Mucosa of descending colon (tissue), 3 donors: ENCODE measurements at places on chromosomes 4 and X.

DNA sequence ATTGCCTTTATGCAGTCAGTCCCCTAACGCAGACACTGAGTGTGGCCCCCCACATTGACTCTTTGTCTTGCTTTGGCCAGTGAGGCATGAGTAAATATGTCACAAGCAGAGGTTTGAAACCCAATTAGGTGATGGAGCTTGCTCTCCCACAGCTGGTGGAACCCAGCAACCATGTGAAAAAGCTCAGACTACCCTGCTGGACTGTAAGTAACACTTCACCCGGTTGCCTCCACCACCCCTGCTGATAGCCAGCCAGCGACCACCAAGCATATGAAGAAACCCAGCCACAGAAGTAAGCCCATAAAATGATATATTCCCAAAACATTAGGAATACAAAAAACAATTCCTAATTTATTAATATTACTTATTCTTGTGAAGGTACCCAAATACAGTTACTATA, 21.6 kb upstream of the PDCL2 start:
- no peak for DNase-seq

DNA sequence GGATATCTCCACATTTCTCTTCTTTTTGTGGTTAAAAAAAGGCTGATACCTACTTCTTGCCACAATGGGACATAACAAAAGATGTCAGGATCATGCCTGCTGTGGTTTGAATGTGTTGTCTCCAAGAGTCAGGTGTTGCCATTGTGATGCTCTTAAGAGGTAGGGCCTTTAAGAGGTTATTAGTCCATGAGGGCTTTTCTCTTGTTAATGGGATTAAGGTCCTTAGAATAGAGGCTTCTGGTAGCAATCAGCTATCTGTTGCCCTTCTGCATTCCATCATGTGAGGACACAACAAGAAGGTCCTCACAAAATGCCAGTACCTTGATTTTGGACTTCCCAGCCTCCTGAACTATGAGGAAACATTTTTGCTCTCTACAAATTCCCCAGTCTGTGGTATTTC, 191.4 kb downstream of the GBA3 start:
- no peak for DNase-seq

DNA sequence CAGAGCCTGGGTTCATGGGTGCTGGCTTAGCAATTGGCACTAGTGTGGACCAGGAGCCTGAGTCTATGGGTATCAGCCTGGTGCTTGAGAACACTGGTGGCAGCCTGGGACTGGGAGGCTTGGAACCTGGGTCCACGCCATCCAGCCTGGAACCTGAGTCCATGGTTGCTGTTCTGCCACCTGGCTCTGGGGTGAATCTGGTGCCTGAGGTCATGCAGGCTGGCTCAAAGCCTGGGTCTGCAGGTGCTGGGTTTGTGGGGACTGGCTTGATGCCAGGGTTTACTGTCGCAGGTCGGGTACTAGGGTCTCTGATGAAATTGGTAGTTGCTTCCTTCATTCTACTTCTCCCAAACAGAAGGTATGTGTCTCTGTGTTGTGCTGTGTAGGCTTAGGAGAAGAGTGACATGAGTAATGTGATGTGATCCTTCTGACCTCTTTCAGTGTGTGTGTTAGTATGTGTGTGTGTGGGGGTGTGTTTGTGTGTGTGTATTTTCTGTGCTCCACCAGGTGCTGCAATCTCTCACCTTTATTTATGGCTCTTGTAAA, 517.0 kb upstream of the EPHA5 start:
- DNase-seq = no peak

- no peak for DNase-seq
These were observed 329.0 kb downstream of the STIM2 start for GRCh38 chr4:27189683-27190082.

- no peak for DNase-seq
These were observed 177.3 kb downstream of the ARHGAP10 start for GRCh38 chr4:147909225-147909624.

- no peak for DNase-seq
These were observed 155.5 kb upstream of the PSAPL1 start for GRCh38 chr4:7590189-7590588.

- DNase-seq = peak; percentile 2
These were observed 58.0 kb upstream of the FRMPD4 start for GRCh38 chrX:12080265-12080664.

DNA sequence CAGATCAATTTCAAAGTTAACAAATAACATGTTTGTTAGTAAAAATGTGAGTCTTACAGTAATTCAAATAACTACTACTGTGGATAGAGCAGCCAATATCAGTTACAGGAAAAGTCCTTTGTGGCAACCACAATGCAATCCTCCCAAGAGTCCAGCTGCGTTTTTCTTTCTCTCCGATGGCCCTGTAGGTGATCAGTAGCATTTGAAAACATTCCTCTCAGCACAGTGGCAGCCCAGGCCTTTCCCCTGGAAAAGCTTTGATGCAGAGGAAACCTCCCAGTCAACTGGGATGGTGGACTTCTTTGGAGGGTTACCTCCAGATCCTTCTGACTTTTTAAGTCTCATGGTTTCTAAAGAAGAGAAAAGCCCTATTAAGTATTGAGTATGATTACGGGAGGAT, 18.0 kb upstream of the PDZD4 start:
- no peak for DNase-seq

GRCh38 chr4:70544279-70544868, 26.0 kb downstream of the AMTN start:
- DNase-seq = no peak

DNA sequence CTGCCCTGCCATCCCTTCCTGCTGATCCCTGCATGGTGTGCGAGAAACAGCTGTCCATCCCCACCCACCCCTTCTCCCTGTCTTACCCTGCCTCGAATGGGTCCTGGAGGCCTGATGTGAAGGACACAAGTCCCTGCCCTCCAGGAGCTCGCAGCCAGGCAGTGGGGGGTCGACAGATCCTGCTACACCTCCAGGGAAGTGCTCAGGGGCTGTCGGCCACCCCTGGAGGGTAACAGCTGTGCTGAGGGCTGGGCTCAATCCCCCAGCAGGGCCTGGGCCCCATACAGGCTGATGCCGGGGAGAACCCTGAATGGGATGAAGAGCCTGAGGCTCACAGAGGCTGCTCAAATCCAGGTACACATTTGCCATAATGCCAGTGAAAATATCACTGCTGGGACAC, 17.6 kb downstream of the HMX1 start:
- DNase-seq = no peak

DNA sequence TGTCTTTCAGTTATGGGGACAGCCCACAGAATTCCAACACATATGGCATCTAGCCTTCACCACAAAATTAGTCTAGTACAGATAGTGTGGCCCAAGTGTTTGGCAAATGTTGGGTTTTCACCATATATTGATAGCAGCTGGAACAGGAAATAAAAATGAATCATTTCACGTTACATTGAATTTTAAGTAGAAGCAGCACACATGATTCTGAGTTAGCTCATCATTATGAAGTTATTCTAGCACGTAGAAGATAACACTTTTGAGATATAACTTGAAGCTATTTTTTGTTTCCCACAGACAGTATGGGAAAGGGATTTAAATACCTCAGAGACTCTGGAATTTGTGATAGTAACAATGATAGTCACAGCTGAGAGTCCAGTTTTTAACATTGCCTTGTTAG, 118.7 kb downstream of the FAT4 start:
- DNase-seq = no peak

- DNase-seq = no peak
These were observed 281.1 kb downstream of the SLC7A11 start for GRCh38 chr4:137961051-137961438.

DNA sequence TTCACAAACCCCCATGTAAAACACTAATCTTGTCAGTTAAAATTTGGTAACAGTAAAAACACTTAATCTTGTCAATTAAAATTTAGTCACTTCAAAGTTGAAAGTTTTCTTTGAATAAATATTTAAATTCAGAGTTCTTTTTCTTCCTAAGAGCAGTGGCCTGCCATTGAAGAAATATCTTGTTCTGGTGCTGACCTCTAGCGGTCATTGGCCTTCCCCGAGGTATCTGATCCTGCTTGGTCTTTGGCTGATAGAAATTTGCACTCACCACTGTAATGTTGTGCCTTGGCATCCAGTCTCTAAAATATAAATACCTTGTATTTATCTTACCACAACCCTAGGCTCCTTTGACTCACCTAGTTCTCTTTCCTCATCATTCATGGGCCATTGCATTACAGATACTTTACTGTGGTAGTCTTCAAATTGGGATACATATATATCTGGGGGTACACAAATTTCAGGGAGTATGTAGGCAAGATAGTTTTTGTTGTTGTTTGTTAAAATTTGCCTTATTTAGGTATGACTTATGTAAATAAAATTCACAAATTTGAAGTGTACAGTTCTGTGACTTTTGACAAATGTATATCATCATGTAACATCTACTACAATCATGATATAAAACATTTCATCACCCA, 6.7 kb upstream of the ART3 start:
- DNase-seq = peak; percentile 70

DNA sequence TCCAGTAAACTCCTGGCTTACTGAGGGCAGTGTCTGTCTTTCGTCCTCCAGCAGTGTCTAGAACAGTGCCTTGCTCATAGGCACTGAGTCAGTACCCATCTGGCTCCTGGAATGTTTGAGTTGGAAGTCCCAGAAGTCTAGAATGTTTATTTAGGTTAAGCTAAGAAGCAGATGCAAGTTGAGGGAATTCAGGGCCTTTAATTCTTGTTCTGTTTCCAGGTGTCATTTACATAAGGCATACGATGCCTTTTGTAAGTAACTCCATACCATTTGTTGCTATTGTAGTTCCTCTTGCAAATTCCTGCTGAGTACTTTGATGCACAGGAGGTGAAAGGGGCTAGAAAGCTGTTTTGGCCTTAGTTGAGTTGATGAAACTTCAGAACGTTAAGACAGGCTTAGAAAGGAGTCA, 22.2 kb downstream of the ARHGAP10 start:
- no peak for DNase-seq

DNA sequence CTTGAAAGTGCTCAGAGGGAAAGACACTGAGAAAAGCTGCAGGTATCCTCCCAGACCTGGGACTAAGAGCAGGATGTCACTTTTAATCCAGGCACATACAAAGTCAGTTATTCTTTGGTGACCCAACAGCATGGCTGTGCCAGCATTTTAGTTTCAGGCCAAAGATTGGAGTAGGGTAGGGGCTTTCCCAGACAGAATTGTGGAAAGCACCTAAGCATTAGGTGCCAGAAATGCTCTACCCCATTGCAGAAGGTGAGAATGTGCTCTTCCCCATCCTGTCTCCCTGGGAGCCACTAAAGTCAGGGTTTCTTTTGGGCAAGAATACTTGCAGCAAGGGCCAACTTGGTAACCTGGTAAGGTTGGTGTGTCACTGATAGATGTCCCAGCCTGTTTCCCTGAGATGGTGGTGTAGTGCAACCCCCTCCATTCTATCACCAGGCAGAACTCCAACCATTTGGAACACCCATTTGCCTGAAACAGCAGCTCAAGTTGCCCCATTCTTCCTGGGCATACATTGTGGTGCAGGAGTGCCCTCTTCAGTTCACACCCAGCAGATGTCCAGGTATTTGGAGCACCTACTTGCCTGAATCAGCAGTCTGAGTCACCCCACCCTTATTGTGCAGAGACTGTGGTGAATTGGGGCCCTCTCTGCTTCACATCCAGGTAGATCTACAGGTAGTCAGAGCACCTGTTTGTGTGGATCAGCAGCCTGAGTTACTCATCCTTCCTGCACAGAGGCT, 183.5 kb downstream of the ZC4H2 start:
- no peak for DNase-seq

- DNase-seq = no peak
These were observed 235.4 kb downstream of the MGST2 start for GRCh38 chr4:139900964-139901376.

GRCh38 chrX:153971124-153971449, 531 bp downstream of the HCFC1 start:
- peak; percentile 96 for DNase-seq

- DNase-seq = no peak
These were observed 106.0 kb upstream of the NDST4 start for GRCh38 chr4:115219315-115219860.

DNA sequence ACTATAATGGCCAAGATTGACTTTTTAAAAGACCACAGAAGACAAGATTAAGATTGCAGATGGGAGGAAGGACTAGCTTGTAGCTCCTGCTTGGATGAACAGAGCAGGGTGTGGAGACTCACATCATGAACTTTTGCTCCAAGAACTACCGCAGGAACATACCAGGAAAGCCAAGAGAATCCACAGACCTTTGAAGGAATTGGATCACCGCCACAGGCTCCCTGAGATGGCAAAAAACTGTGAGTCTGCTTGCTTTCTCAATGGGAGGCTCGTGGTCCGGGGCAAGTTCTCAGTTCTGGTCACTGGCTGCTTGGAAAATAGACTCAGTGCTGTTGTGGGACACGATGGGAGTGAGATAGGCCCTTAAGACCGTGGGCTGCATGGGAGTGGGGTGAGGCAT, 276.6 kb downstream of the CCSER1 start:
- no peak for DNase-seq

DNA sequence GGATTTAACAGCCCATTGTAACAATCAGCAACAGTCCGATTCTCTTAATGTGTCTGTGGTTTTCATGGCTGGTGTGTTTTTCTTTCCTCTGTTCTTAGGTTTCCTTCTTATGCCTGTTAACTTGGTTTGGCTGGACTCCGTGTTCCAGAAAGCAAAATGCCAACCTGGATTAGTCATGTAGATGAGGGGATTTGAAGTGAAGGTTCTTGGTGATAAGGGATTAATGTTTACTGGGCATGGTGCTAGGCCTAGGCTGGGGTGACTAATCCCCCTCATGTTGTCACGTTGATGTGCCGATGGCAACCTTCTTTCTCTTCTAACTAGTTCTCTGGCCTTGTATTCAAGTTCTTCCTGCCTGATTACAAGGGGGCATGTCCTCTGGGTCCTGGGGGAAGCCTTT, 85.9 kb downstream of the REPS2 start:
- DNase-seq = no peak

DNA sequence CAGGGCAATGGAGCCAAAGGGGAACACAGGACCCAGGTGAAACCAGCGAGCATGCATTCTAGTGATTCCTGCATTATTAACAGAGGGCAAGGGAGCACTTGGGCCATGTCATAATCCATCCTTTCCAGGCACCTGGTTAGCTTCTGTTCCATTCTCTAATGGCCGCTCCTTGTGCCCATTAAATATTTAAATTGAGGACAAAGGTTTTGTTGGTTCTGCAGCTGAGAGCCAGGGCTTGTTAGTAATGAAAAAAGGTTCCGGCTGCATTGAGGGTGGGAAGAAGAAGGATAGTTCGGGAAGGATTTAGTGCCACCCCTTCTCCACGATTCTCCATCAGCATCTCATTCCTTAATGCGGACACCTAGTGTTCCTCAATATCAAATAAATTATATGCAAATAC, 13.6 kb downstream of the SOD3 start:
- DNase-seq = no peak

DNA sequence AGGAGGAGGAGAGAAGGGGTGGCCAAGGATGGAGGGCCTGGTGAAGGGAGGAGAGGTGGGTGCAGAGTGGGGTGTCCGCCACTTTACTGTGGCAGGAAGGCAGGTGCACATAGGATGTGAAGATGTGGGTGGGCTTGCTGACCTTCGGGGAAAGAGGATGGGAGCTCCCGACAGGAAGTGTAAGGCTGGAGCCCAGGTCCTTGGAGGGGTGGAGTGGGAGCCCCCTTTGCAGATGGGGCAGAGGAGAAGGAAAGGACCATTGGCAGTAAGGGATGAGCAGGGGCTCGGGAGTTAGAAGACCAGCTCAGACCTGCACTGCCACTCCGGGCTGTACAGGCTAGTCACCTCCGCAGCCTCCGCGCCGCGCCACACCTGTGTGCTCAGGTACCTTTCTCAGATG, 89.5 kb downstream of the EVC start:
- DNase-seq = no peak
